Neural progenitor cell (in vitro differentiated cells): ENCODE measurements at places on chromosomes 11 and 22.

- no peak for DNase-seq
Measured at GRCh38 chr11:9562716-9563115, 10.8 kb upstream of the WEE1 start.

DNA sequence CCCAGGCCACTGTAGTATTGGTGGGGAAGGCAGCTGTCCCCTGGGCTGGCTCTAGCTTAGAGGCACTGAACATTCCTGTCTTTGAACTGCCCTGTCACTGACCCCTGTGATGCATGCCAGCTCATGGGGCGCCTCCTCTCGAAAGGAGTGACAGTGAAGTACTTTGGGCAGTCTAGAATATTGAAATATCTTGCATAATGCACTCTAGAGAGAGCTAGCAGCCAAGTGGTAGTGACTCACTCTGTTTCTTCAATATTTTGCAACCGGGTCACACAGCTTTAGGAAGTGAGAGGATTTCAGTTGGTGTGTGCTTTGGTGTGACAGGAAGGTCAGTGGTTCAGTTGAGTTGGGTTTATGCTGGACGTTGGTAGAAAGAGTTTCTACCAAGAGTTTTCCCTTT lies 35.5 kb upstream of the ST14 start:
- no peak for DNase-seq

- no peak for DNase-seq
Measured at GRCh38 chr11:27171376-27171958, 130.9 kb downstream of the BBOX1 start.

- DNase-seq, result no peak
Measured at GRCh38 chr11:16216831-16217230, 139.5 kb downstream of the SOX6 start.

DNA sequence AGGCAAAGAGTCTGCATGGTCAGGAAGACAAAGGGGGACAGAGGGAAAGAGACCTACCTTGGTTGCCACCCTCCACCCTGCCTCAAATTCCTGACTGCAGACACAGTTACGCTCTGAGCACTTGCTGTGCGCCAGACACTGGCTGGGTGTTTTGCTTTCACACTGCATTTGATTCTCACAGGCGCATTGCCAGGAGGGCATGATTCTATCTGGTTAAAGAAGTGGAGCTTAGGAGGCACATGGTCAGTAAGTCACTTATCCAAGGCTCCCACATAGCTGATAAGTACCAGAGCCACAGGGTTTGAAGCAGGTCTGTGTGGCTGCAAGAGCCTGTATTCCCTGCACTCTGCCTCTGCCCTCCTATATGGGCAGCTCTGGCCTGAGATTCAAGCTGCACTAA lies 103.9 kb downstream of the TIMP3 start:
- DNase-seq, result no peak

GRCh38 chr22:44693756-44694155 lies 8.2 kb upstream of the PRR5 start:
- no peak for DNase-seq

DNA sequence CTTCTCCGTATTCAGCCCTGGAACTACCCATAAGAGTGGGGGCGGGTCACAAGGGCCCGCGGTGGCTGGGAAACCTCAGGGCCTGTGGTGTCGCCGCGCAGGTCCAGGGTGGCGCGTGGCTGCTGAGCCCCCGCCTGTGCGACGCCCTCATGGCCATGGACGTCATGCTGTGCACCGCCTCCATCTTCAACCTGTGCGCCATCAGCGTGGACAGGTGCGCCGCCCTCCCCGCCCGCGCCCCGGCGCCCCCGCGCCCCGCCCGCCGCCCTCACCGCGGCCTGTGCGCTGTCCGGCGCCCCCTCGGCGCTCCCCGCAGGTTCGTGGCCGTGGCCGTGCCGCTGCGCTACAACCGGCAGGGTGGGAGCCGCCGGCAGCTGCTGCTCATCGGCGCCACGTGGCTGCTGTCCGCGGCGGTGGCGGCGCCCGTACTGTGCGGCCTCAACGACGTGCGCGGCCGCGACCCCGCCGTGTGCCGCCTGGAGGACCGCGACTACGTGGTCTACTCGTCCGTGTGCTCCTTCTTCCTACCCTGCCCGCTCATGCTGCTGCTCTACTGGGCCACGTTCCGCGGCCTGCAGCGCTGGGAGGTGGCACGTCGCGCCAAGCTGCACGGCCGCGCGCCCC lies 2.4 kb downstream of the DRD4 start:
- peak; percentile 61 for DNase-seq

DNA sequence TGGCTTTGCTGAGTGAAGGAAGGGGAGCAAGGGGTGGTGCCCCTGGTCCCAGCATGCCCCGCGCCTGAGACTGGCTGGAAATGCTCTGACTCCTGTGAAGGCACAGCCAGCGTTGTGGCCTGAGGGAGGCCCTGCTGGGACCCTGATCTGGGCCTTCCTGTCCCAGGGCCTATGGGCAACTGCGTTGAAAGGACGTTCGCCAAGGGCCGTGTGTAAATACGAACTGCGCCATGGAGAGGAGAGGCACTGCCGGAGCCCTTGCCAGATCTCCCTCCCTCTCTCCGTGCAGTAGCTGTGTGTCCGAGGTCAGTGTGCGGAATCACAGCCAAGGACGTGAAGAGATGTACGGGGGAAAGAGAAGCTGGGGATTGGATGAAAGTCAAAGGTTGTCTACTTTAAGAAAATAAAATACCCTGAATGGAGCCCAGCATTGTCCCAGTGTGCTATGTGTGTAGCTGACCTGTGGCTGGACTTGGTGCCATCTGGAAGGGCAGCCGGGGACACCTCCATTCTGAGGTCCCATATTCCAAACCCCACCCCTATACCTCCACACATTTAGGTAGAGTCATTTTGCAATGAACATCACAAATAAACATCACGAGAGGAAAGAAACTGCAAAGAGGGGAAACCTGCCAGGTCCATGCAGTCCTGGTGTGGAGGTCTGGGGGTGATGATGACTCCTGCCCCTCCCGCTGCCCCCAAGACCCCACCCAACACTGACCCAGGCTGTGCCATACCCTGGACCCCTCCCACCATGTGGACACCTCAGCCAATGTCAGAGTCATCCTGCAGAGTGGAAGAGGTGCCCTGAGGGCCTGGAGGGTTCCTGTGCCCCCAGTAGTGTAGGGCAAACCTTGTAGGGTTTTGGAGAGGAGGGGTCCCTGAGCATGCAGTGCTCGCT lies 16.9 kb downstream of the RSPH14 start:
- DNase-seq, result no peak

GRCh38 chr11:77138106-77138649 lies 10.1 kb downstream of the MYO7A start:
- no peak for DNase-seq

DNA sequence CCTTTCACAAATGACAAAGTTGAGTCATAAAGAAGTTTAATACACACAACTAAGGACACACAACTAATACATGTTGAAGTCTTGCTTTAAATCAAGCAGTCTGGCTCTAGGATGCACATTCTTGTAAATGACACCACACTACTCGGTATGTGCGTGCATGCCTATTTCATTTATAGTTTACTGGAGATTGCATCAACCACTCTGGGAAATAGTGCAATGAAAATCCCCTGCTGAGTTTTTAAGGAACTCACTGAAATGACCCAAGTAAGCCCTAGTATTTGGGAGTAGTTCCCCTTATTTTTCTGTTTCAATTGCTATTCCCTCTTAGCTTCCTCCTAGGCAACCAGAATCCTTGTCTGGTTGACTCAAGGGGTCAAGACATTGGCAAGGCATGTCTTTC lies 160.2 kb upstream of the LARGE1 start:
- DNase-seq, result no peak

GRCh38 chr22:40578171-40578570 lies 58.3 kb downstream of the MRTFA start:
- no peak for DNase-seq

DNA sequence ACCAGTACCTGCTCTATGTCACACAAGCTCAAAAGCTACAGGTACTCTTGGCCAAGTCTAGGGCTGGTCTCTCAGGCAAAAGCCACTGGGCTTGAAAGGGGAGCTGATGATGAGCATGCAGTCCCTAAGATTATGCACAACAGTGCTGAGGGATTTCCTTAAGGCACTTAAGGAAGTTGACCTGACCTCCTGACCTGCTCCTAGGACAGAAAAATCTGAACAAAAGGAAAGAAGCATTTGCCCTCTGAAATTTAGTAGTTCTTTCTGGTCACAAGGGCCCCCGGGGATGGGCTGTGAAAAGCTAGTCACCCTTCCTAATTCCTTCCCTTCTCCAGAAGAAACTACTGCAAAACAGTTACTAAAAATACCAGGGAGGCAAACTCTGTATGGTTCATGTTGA lies 83.6 kb upstream of the PHOX2A start:
- DNase-seq, result peak; percentile 15

- no peak for DNase-seq
Measured at GRCh38 chr11:75792127-75792731, 22.8 kb upstream of the UVRAG start.

DNA sequence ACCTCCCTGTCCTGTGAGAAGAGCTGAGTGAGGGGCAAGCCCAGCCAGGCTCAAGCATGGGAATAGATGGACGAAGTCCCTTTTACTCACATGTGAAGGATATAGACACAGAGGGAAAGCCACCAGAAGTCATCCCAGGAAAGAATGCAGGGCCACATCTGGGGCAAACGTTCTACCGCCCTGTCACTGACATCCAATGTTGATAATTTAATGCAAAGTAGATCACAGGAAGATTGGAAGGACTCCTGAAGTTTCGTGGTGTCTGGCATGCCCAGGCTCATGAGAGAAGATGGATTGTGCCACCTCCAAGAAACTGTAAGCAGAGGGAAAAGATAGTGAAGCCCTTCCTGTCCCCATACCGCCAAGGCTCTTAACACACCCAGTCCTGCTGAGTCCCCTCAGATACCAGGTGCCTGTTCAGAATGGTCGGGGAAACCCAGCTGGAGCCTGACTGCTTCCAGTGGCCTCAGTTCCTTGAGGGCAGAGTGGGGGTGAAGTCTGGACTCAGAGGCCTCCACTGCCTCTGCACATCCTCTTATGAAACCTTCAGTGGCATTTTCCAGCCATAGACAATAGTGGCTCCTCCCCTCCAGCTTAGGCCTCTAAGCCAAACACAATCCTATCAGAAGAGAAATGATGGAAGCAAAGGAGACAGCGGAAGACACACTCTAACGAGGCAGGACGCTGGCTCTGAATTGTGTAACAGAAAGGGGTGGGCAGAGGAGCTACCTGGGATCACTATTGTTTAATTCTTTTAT lies 7.5 kb upstream of the STK33 start:
- DNase-seq, result peak; percentile 41

- DNase-seq, result peak; percentile 74
Measured at GRCh38 chr22:39123751-39124581, 26.9 kb downstream of the APOBEC3H start.

GRCh38 chr22:49811020-49811791 lies 16.5 kb downstream of the BRD1 start:
- no peak for DNase-seq

- DNase-seq, result no peak
Measured at GRCh38 chr22:17358415-17358814, 10.8 kb upstream of the CECR2 start.

DNA sequence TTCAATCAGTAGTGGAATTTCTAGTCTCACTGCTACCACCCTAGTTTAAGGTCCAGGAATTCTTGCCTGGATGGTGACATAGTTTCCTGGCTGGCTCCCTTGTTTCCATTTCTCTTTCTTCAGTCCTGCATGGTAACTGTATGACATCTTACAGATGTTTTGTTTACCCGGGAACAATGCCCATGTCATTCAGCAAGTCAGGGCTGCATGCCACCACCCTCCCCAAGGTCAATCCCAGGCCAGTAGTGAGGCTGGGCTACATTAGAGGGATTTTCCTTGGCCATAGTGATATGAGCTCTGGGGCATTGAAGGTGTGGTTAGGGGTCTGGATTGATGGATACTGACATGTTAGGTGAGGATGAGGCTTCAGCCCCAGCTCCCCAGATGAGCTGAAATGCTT lies 114.9 kb upstream of the E2F8 start:
- DNase-seq, result no peak

DNA sequence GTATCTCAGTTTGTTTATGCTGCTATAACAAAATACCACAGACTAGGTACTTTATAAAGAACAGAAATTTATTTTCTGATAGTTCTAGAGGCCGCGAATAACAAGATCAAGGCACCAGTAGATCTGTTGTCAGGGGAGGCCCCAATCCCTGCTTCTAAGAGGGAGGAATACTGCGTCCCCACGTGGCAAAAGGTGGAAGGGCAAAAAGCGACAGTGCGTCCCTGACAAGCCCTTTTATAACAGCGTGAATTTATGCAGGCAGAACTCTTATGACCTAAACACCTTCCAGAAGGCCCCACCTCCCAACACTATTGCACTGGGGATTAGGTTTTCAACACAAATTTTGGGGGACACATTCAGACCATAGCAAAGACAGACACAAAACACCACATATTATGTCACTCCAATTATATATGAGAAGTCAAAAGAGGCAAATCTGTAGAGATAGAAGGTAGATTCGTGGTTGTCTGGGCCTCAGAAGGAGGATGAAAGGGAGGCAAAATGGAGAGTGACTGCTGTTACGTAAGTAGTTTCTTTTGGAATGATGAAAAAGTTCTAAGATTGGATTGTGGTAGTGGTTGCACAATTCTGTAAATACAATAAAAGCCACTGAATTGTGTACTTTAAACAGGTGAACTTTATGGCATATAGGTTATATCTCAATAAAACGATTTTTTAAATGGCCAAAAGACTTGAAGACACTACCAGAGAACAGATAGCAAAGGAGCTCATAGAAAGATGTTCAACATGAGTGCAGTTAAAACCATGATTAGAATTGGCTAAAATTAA lies 30.1 kb upstream of the TNRC6B start:
- DNase-seq, result peak; percentile 42

DNA sequence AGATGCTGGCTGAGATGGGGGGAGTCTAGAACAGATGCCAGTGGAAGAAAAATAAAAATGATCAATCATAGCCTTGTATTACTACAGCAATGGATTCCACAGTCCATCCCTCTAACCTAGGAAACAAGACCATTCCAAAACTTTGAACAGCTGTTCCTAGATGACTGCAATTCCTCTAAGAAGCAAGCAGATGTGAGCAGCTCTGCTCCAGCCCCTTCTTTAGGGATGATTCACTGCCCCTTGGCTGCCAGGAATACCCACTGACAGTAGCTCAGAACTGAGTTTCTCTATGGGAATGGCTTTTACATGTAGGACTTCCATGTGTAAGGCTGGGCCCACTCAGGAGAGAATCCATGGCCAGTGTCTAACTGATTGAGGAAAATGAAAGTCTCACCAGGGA lies 943.9 kb downstream of the OPCML start:
- no peak for DNase-seq

GRCh38 chr11:64687204-64687603 lies 35.8 kb downstream of the NRXN2 start:
- DNase-seq, result no peak

DNA sequence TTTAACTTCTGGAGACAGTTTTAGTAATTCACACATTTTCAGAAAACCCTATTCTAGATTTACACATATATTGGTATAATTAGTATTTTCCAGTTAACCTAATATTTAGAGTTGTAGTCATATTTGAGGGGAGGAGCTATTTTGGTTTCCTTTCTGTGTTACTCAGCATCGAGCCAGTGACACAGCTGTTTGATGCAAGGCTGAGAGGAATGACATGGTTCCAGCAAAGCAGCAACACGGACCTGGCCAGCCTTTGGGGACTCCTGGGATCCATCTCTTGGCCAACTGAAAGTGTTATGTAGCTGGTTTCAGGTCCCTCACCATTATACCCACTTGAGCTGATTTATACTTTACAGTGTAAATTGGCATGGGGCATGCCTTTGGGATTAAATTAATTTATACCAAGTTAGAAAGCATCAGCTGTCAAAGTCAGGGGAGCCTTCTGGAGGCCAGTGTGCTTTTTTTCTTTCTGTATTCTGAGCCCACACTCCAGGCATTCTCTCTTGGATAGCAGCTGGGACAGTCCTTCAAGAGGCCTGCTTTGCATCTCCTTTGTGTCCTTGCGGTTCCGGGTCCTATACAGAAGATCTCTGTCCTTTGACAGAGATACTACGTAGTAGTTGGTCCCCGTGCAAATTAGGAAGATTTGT lies 91.3 kb upstream of the SLC25A18 start:
- DNase-seq, result peak; percentile 73
